ENCODE measurements at places on chromosomes 16 and 17. TPM values are rescaled to one million over a fixed set of nuclear protein-coding genes. Genes with fewer than 3 reads are reported as not detected.

NPIPB6 gene
- total RNA-seq, result 0.33 TPM

ZFPM1 gene
- total RNA-seq, result 0.55 TPM

CDK3 gene
- 3.2 TPM for total RNA-seq

PRSS21 gene
- total RNA-seq, result 3.4 TPM

LRRC37A gene
- 2.1 TPM for total RNA-seq

PLLP gene
- 0.12 TPM for total RNA-seq

SLFN12L gene
- 0.11 TPM for total RNA-seq

KRT40 gene
- not detected for total RNA-seq

WNK4 gene
- total RNA-seq, result 4.3 TPM

EFCAB13 gene
- total RNA-seq, result 12.9 TPM

CTRB1 gene
- not detected for total RNA-seq

Data from uterine smooth muscle cell (primary cell).